NCI-H1417 treated with DMSO at 0.1 percent for 48 hours (cell line): ENCODE measurements at places on chromosomes 1 and 21.

DNA sequence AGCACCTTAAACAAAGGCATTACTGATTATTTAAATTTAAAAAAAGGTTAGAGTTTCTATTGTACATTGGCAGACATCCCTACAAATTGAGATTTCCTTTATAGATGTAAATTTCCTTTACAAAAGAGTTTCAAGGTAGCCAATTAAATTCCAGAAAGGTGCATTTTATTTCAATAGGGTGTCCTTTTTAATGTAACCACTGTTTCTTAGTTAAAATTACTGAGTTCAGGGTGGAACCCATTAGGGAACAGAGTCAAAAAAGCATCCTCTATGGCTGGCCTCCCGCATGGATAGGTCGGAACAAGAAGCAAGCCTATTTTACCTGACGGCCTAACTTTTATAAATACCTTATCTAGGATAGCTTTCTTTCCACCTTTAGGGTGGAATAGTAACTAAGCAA is 24.4 kb downstream of the TCP10L start:
- DNase-seq: no peak

DNA sequence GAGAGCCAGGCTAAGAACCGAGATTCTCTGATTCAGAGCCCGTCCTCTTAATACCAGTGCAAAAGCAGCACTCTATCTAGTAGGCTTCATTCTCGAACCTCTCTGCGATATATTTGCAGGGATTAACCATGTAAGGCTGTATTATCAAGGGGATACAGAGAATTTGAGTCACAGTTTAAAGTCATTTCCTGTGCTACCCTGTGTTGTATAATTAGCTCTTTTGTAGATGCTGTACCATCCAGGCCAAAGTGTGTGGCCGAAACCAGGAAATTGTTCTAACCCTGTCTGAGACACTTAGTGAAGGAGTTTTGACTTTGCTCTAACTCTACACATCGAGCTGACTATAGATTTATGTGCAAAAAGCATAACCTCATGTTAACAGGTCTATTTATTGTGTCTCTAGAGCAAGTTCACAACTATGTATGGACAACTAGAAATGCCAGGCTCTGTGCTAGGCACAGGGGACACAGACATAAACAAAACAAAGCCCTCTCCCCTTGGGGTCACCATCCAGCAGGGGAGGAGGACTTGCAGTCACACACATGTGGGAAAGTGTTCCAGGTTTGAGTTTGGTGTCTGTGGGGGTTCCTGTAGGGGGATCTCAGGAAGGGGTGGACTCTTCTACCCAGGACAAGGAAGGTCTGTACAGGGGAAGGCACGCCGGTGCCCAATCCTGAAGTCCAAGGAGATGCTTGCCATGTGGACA is 182.2 kb downstream of the DHRS3 start:
- no peak for DNase-seq

DNA sequence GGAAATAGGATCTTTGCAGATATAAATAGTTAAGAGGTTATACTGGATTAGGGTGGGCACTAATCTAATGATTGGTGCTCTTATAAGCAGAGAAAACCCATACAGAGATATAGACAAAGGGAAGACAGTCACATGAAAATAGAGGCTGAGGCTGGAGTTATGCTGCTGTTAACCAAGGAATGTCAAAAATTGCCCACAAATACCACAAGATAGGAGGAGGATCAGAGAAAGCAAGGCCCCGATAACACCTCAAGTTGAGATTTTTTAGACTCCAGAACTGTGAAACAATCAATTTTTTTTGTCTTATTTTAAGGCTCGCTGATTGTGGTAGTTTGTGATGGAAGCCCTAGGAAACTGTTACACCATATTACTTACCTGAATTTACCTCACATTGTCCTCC is 513.2 kb downstream of the COL11A1 start:
- DNase-seq: no peak

DNA sequence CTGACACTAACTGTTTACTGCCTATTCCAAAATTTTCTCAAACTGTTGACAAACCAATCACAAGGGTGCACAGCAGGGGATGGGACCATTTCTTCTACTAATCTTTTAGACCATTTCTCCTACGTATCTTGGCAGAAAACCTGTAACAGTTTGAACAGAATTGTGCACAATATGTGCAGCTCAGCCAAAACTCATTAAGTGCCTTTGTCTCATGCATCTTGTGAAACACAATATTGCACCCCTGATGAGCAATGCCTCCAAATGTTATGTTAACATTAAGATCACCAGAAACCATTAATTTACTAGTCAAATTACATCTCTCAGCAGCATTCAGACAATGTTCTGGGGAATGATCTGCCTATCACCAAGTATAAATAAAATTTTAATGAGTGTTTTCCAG is 247.5 kb downstream of the NRIP1 start:
- DNase-seq: peak; percentile 62

GRCh38 chr1:231626951-231627614 is 493 bp downstream of the DISC1 start:
- DNase-seq: no peak

- DNase-seq: no peak
Observed at GRCh38 chr1:21278208-21278859, 11.9 kb downstream of the ECE1 start.

- DNase-seq: no peak
Observed at GRCh38 chr21:21463456-21463855, 465.2 kb downstream of the NCAM2 start.

DNA sequence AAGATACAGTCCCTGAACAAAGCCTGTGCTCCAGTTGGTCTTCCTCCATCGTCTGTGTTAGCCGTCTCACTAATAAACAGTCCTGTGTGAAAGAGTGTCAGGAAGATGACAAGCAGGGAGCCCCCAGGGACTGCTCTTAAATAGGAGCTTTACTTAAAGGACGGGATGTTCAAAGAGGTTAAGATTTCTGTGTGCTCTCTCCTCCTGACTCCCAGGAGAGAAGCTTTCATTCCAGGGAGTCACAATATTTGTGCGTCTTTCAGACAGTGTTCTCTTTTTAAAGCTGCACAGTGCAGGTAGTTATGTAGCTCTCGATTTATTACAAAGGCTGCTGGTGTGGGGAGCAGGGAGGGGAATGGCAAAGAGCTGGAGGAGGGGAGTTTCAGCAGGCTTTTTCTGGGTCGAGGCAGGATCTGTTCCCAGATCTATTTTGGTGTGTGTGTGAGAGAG is 43.5 kb downstream of the STYXL2 start:
- DNase-seq: no peak

- DNase-seq: no peak
Observed at GRCh38 chr1:33986390-33987095, 122.7 kb downstream of the HMGB4 start.

- no peak for DNase-seq
Observed at GRCh38 chr1:170807432-170807831, 127.9 kb upstream of the MROH9 start.

DNA sequence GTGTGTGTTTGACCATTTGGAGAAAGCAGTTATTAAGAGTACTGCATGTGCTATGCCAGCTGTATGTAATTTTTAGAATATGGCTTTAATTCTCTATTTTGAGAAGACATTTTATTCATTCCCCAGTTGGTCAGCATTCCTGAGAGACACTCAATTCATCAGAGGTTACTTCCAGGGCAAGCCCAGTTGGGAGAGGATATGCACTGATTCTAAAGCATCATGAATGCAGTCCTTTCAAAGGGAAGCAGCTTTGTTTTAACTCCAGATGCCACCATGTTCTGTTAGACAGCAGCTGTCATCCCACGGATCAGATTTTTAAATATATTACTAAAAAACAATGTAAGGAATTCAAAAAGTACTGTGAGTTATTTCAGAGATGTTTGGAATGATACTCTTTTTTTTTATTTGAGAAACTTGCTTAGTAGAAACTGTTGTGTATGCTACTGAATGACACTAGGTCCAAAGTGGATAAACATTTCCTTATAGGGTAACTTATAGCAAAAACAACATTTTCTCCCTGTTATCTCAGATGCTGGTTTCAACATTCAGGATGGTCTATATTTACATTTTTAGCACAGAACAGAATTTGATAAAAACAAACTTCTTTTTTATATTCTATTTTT is 149.5 kb upstream of the B3GALT2 start:
- DNase-seq: no peak

GRCh38 chr1:174112489-174113162 is 46.7 kb upstream of the RABGAP1L start:
- no peak for DNase-seq

DNA sequence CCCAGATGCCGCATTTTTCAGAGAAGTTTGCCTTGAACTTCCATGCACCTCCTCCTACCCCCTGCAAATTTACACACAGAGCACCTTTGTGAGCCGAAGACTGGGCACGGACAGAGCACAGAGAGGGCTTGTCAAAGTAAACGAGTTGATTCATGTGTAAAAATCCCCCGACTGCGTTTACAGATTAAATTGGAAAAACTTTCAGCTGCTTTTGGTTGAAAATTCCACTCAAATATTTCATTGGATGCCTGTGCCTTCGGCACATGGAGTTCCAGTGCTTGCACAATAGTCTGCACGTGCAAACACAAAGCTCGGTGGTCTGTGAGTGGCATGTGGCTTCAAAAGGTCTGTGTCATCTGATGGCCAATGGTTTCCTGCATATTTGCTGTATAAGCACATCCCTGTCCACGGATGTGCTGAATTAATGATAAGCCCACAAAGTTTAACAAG is 177.5 kb downstream of the SETD4 start:
- no peak for DNase-seq

DNA sequence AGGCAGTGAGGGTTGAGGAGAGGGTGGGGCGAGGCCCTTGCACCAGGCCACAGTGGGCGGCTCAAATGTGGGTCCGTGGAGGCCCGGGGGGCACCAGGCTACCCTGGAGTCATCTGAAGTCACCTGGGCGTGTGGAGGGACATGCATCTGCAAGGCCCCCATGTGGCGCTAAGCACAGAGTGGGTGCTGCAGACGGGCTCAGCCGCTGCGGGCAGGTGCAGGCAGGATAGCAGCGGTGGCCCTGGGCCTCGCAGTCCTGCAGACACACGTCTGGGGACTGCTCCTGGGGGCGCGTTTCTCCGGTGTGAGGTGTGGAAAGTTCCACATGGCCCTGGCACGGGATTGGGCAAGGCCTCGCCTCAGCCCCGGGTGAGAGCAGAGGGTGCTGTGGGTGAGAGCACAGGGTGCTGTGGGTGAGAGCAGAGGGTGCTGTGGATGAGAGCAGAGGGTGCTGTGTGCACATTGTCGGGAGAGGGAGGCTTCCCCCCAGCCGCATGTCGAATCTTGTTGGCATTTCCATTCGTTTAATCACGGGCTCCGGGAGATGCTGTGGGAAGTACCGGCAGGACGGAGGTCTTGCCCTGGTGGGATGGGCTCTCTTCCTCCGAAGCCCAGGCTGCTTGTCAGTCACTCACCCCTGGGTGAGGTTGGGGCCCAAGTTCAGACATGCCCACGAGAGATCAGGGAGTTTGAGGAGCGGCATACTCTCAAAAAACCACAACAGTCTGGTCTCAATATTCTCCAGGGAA is 46.5 kb downstream of the TP73 start:
- DNase-seq: no peak

- DNase-seq: no peak
Observed at GRCh38 chr1:155529929-155530328, 32.7 kb downstream of the ASH1L start.
